ENCODE measurements at places on chromosomes 3 and 15.

DNA sequence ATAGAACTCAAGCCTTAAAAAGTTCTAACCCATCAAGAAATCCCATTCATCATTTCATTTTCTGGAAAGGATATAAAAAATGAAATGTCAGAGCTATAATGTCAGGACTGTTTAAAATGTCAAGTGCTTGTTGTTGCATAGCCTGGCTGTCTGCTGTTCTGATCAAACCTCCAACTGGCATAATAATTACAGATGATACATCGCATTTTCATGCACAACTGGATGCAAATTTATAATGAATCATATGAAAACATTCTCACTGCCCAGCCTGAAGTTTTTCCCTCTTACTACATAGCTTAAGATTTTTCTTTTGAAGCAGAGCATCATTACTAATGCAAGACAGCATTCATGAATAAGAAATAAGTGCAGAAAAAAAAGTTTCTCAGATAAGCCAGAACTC is 46.5 kb downstream of the GUCA1C start:
- no peak for DNase-seq

DNA sequence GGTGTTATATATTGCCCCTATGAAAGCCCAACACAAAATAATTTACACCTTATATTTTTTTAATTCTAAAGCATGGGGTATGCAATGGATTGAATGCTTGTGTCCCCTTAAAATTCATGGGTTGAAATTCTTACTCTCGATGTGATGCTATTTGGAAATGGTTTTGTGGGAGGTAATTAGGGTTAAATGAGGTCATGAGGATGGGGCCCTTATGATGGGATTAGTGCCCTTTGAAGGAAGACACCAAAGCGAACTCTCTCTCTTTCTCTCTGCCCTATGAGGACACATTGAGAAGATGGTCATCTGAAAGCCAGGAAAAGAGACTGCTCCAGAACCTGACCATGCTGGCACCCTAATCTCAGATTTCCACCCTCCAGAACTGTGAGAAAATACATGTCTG is 7.6 kb upstream of the SRGAP3 start:
- DNase-seq: no peak

GRCh38 chr15:84588053-84588874 is 12.5 kb upstream of the ZSCAN2 start:
- peak; percentile 74 for DNase-seq

DNA sequence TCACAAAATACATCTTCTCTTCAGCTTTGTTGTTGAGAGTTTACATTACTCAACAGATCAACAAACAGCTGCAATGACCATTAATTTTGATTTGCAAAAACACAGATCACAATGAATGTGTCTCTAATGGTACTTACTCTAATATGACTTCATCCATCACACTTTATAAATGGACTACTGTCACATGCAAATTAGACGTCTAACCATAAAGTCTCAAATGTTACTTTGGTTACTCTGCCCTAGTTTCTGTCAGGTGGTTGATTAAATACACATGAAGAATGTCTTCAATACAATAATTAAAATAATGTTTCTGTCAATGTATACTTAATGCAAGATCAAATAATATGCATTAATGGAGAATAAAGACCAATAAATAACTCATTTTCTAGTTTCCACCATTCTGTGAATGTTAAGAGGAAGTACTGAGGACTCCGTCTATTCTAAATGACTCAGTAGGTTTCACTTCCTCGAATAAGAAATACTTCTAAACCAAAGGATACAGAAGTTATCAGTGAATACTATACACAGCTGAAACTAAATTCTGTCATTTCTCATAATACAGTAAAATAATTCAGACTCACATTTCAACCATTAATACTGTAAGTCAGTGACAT is 145.8 kb downstream of the CBLB start:
- DNase-seq: no peak

DNA sequence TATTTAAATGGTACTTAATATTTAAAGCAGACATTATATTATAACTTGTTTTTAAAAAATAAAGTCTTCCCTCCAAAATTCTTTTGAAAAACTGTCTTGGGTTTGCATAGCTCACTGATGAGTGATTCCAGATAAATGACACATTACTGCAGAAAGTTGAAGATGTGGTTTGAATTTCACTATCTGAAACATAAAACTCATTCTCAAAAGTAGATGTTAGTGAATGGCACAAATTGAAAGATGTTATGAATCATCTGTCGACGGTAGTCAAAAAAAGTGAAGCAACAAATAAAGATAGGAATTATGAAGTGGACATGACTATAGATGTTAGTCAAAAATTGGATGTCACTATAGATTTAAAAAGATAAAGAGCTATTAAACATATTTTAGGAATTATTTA is 280.5 kb downstream of the GAP43 start:
- no peak for DNase-seq

GRCh38 chr3:17931131-17931530 is 188.7 kb upstream of the TBC1D5 start:
- no peak for DNase-seq

GRCh38 chr3:168025076-168025475 is 70.6 kb downstream of the GOLIM4 start:
- no peak for DNase-seq

GRCh38 chr15:32856753-32857152 is 138.9 kb downstream of the GREM1 start:
- DNase-seq: no peak

DNA sequence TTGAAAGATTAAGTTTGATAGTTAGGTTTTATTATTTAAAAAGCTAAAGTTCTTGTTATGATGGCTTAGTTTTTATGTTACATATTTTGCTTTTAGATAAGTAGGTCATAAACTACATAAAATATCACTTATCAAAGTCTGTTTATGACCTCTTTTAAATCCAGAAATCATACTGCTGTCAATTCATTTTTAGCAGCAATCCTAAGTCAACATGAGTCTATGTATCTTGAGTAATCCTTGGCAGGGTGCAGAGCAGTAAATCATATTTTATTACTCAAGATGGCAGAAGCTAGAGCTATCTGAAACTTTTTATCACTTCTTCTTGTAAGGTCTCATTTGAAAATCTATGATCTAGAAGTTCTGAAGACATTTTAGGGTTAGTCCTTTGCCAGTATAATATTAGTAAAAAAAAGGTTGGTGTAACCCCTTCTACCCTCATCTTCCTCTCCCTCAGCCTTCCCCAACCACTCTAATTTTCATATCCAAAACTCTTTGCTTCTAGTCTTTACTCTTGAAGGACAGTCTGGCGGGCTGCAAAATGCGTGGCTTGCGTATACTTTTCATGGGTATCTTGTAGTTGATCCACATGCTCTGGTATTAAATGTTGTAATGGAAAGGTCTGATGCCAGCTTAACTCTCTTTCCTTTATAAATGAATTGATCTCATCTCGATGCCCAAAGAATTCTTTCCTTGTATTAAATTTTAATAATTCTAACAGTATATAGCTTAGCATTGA is 134.0 kb upstream of the THRB start:
- DNase-seq: no peak

GRCh38 chr3:107791027-107791426 is 268.3 kb downstream of the BBX start:
- DNase-seq: no peak

GRCh38 chr3:149016669-149017541 is 25.6 kb downstream of the GYG1 start:
- no peak for DNase-seq

- DNase-seq: no peak
Observed at GRCh38 chr15:66405615-66406014, 18.9 kb downstream of the MAP2K1 start.

GRCh38 chr3:139491966-139492365 is 15.7 kb upstream of the RBP2 start:
- no peak for DNase-seq

DNA sequence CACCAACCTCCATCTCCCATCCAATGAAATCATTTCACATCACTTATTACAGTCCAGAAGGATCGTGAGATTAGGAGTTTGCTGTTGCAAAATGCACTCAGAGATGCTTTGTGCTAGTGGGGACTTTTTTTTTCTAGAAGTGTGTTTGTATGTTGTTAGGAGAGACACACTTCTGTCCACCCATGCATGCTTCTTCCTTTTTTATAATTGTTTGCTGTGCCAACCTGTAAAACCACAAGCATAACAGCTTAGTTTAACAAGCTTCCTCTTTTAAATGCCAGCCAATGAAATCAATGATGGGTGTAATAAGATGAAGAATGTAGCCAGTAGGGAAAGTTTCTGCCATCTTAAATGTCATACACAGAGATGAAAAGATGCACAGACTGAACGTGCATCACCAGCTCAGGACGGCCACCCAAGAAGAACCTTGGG is 305.6 kb upstream of the STT3B start:
- no peak for DNase-seq

- no peak for DNase-seq
Observed at GRCh38 chr3:65561617-65562016, 477.1 kb downstream of the MAGI1 start.

DNA sequence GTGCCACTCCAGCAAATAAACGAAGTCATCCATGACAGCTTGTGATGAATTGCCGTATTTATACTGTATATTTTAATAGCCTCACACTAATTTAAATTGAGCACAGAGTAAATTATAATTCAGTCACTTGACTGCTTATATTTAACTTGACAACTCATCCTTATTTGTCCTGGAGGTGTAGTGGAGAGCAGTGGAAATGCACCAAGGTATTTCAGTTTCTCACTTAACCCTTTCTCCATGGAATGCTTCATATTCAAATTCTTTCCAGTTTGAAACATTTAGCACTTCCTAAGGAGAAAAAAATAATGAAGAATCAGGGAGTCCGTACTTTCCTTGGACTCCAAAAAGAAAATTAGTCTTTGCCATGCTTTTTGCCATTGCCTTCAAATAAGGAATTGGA is 99.0 kb downstream of the MAP2K5 start:
- no peak for DNase-seq

GRCh38 chr3:24435584-24435983 is 59.1 kb downstream of the THRB start:
- no peak for DNase-seq

- no peak for DNase-seq
Observed at GRCh38 chr15:40229956-40230355, 8.9 kb upstream of the PAK6 start.

GRCh38 chr3:158733656-158734055 is 1.4 kb upstream of the RARRES1 start:
- DNase-seq: no peak

DNA sequence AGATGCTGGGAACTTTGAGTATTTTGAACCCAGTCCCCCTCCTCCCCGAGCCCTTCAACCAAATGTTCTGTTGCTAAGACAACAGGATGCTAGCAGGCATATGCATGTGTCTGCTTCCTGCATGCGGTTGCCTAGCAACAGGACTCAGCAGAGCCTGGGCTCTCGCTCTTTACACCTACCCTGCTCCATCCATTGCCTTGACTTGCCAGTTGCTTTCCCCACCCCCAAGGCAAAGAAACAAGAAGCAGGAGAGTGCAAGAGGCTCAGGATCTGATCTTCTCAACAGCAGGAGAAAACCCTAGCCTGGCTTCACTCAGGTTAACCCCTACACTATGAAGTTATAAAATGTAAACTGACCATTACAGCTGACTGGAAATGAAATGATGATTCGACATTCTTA is 393.0 kb downstream of the IGSF11 start:
- DNase-seq: no peak

DNA sequence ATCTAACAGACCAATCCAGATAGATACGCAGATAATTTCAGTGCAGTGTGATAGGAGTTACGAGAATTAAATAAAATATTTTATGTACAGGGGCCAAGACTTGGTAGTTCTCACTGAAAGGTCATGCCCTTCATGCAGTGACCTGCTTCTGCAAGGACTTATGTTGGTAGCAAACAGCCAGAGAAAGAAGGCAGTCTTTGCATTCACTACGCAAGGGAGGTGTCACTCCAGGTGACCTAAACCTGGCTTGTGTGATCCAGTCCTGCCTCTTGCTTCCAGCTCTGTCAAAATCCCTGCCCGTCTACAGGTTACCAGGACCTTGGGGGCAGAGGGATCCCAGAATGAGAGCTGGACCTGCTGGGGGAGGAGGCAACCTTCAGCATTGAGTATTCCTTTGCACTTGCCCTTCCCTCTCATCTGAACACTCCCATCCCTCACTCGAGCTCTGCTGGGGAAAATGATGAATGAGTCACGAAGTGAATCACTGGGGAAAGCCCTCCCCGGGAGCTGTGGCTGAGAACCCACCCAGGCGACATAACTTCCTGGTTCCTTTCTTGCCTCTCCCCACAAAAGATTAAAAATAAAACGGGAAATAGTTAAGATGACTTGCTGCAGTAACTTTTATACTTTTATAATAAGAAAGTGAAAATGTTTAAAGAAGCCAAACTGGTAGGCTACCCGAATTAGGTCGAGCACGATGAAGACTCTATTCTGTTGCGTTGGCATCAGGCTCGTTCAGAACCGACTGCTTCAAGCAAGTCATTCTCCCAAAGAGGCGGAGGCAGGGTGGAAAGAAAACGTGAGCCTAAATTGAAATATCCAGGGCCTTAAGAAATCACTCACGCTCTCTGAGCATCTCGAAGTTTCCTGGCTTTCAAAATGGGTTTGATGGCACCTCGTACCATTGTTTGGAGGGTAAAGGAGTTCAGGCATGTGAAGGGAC is 216.1 kb downstream of the SLCO3A1 start:
- DNase-seq: peak; percentile 13

- no peak for DNase-seq
Observed at GRCh38 chr15:98241032-98241554, 280.6 kb downstream of the ARRDC4 start.

- no peak for DNase-seq
Observed at GRCh38 chr3:129878355-129878754, 15.2 kb downstream of the TMCC1 start.

GRCh38 chr3:4138786-4139431 is 164.3 kb upstream of the SETMAR start:
- no peak for DNase-seq

GRCh38 chr3:98877132-98877531 is 24.4 kb downstream of the DCBLD2 start:
- no peak for DNase-seq

DNA sequence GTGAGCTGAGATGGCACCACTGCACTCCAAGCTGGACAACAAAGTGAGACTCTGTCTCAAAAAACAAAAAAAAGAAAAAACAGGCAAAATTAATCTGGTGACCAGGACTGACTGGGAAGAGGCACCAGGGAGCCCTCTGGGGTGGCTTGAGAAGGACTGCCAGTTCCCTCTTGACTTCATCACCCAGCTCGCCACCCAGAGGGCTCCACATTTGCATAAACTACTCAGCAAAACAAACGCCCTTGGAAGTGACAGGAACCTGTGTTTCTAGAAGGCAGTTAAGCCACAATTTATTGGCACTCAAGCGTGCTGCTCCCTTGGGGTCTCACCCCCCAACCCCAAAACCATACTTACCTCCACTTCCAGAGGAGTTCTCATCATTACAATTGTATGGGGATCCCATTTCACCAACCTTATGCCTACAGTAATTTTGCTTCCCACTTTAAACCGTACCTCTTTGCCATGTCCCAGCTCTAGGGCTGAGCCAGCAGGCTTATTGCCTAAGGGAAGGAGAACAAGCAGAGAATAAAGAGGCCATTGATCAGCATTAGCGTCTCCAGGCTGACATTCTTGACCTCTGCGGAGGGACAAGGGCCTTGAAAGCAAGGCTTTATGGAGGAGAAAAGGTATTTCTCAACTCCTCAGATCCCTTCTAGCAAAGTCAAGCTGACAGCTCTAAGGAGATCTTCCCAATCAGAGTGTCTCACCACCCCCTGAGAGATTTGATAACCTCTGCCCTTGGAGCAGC is 357.4 kb downstream of the SHQ1 start:
- DNase-seq: no peak
